ENCODE measurements at places on chromosomes 4 and X.

DNA sequence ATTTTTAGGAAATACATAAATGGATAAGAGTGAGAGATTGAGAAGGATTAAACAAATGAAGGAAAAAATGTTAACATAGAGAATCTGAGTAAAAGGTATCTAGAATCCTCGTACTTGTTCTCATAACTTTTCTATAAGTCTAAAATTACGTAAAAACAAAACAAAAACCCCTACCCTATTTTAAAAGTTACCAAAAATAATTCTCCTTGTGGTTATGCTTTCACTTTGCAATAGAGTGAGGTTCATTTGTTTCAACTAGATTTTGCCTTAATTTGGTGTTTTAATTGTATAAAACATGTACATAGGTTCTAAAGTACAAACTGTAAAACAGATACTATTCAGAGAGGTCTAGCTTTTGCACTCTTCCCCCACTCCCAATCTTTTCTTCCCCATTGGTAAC, 3.8 kb upstream of the GPR34 start:
- no peak for DNase-seq

DNA sequence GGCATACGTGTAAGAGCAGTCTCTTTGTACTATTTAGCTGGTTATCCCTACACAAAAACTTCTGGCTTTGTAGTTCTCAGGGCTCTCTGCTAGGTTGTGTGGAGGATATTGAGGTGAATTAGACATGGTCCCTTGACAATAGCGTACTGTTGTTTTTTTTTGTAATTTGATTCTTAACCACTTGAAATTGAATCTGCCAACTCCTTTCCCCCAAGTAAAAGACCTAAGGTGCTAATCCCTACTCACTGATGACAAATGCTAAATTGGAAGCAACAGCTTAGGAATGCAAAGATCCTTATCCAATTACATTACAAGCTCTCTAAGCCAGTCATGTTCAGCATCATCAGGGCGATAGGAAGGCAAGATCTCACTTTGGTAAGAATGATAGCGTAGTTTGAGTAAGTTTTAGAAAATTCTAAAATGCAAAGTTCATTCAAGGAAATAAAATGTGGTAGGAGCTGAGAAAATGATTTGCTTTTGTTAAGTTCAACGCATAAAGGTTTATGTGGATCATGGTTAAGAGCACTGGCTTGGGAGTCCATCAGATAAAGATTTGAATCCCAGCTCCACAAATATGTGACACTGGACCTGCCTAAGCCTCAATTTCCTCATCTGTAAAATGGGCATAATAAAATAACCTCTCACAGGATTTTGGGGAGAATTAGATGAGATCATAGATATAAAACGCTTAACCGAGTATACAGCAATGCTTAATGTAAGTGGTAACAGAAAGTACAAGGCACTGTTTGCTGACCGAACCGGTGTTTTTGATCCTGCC, 39.3 kb downstream of the DOCK11 start:
- no peak for DNase-seq

GRCh38 chrX:32137525-32137924, 1065.7 kb upstream of the FTHL17 start:
- no peak for DNase-seq

DNA sequence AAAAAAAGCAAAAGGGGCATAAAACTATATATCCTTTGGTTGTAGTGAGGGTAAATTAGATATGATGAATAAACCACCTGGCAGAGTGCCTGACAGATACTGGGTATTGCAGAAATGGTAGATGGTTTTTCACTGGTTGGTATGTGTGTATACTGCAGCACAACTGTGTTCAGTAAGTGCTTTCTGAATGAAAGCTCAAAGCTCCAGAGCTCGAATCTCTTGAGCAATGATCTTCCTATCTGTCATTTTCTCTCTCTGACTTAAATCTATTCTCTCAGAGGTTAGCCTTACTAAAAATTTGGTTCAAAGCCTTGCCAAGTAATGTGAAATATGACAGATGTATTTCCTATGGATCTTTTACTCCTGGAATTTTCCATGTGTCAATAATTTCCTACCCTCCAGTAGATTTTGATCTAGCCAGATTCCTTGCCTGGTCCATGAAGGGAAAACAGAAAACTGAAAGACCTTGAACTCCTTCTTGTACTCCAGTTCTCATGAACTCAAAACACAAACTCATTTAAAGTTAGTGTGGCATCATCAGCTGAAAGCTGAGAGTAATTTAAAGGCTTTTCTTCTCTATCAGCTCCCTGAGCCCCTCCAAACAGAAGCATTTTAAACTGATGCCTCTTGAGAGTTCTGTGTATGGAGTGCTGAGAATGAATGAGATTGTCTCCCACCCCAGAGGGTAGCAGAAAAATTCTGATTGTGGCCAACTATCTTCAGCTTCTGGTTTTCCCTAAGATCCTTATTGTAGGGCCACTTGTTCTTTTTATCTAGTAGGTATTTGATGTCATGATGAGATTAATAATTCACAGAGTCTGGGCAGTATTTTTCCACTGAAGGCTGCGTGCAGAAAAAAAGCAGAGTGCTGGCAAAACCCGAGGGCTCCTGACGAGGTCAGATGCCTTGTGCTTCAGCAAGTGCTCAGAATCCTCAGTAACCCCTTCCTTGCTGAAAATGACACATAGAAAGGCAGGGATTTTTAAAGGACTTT, 363.4 kb upstream of the BOD1L1 start:
- no peak for DNase-seq

- no peak for DNase-seq
Observed at GRCh38 chr4:119564106-119564505, 64.5 kb downstream of the PDE5A start.

- no peak for DNase-seq
Observed at GRCh38 chr4:7291372-7292114, 99.2 kb downstream of the SORCS2 start.

- DNase-seq = no peak
Observed at GRCh38 chr4:71526637-71527406, 188.0 kb downstream of the SLC4A4 start.

GRCh38 chr4:99803566-99804101, 13.0 kb upstream of the DAPP1 start:
- DNase-seq = no peak

DNA sequence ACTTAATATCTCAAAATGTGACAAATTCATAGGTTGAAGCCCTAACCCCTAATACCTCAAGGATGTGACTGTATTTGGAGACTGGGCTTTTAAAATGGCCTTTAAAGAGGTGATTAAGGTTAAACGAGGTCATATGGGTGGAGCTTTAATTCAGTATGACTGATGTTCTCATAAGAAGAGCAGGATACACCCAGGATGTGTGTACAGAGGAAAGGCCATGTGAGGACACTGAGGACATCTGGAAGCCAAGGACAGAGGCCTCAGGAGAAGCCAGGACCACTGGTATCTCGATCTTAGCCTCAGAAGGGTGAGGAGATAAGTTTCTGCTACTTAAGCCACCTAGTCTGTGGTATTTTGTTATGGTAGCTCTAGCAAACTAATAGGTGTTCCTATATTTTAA, 49.0 kb upstream of the SHISA3 start:
- DNase-seq = no peak

DNA sequence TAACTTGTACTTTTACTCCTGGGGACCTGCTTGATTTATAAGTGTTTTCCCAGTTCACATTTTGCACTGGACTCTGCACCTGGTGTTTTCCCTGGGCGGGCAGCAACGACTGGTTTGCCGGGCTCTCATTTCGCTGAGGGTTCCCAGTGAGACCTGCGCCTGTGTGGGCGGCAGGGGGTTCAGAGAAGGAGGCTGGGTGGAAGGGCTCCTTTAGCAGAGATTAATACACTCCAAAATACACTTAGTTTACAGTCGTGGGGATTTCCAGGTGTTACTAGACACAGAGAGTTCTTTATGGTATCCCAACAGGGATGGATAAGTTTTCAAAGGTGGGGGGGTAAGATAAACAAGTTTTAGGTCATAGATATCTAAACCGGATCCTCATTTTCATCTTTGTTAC, 53.0 kb upstream of the SHISA3 start:
- DNase-seq = no peak

DNA sequence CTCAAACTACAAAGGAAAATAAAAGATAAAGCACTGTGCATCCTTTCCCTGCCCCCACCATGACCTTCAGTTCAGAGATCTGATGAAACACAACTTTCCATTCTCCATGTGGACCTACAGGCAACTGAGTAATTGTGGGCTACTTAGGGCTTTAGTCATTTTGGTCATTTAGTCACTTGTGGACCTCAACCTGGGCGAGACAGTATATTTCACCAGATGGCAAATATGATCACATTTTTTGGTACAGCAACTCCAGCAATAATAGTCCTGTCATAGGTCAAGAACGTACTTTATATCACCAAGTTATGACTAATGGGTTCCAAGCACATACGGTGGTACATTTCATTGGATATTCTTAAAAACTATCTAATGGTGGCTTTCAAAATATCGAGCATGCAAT, 141.2 kb downstream of the PDGFC start:
- DNase-seq = no peak

GRCh38 chr4:29553846-29554245, 1166.3 kb upstream of the PCDH7 start:
- DNase-seq = no peak

DNA sequence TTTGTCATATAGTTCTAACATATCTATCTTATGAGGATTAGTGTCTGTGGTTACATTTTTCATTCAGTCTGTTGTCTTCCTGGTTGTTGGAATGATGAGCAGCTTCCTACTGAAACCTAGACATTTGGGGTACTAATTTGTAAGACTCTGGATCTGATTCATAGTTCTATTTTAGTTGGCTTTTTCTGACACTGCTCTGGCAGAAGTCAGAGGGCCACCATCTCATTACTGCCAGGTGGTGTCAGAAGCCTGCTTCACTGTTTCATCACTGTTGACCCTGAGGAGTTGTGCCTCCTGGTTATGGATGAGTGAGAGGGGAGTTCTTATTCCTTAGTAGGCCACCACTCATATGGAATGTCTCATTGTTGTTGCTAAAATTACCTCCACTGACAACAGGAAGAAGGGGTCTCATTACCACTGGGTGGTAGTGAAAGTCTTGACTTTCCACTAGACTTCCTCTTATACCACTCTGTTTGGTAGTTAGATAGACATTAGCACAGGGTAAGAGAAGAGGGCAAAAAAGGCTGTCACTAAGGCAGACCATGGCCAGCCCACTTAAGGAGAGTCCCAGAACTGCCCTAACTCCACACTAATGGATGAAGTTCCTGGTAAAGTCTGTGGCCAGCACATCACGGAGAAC, 395.2 kb downstream of the SPOCK3 start:
- no peak for DNase-seq

GRCh38 chr4:143335979-143336780, 496 bp upstream of the GAB1 start:
- DNase-seq = peak; percentile 13

- DNase-seq = no peak
Observed at GRCh38 chr4:64584981-64585557, 175.8 kb upstream of the TECRL start.

GRCh38 chrX:22347491-22347890, 74.8 kb downstream of the CBLL2 start:
- no peak for DNase-seq

DNA sequence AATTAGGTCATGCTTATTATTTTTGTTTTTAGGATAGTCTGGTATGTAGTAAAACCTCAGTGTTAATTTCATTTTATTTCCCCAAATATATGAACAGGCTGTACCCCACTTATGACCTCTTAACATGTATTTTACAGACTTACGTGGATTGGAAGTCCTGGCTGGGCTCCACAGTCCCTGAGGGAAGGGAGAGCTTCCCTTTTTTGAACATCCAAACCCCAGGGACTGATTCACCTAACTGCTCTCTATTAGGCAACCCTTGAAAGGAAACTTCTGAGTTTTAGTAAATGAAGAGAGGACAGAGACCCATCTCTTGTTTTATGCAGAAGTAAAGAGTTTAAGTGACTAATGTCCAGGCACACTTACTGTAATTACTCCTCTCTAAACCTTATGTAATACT, 233.1 kb upstream of the SPRY1 start:
- no peak for DNase-seq

GRCh38 chr4:80006935-80007744, 65.9 kb downstream of the ANTXR2 start:
- DNase-seq = no peak

DNA sequence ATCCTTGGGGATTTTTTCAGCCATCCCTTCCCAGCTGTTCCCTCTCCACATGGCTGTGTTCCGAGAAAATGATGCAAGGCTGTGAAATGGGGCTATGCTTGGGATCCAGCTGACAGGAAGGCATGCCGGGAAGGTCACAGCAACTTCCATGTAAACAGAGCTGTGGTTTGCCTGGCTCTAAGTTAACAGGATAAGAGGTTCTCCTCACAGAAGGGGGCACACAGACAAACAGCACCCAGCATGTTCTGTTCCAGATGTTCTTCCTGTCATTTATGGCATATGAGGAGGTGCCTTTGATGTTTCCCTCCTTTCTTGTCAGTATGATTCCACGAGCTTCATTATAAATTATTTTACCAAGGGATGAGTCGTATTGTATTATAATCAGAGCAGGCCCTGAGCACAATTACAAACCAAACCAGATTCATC, 220.7 kb downstream of the ANTXR2 start:
- no peak for DNase-seq

DNA sequence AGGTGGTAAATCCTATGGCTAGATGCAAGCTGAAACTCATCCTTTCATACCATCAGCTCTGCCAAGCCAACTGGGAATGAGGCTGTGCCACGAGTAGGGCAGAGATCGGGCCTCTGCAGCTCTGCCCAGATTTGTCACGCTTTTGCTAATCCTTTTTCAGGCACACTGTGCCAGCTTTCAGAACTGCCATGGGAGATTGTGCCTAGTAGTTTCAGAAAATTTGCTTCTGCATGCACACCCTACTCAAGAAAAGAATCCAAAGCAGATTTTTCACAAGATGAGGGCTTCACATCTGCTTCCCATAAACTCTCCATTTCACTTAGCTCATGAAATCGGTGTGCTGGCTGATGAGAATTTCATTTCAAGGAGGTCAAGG, 3.3 kb upstream of the ADH7 start:
- DNase-seq = no peak

DNA sequence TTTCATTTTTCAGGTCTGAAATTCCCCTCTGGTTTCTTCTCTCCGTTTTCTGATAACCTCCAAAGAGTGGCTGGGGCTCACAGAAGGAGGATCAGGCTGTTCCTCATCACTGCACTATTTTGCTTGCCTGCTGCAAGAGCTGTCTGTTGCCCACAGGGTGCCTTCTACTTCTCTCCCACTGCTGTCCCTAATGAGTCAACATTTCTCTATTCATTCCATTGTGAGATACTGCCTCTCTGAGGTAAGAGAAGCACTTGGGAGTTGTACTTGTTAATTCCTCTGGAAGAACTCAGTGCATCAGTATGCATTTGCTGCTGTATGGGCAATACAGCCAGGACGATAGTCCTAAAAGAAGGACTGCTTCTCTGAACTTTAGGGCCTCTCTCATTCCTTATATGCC, 34.8 kb downstream of the CT47B1 start:
- no peak for DNase-seq

- DNase-seq = no peak
Observed at GRCh38 chr4:26433556-26433955, 56.7 kb downstream of the CCKAR start.

All from stimulated activated CD4-positive, alpha-beta T cell treated with anti-CD3 and anti-CD28 coated beads, Interleukin-4, amount 100 ng/mL, for 48 hours (primary cell).